ENCODE measurements at places on chromosomes 2 and 18.

- DNase-seq = no peak
These were observed 3.4 kb upstream of the STAMBP start for GRCh38 chr2:73825408-73825807.

GRCh38 chr18:63523660-63524059, 18.5 kb upstream of the SERPINB12 start:
- no peak for DNase-seq

DNA sequence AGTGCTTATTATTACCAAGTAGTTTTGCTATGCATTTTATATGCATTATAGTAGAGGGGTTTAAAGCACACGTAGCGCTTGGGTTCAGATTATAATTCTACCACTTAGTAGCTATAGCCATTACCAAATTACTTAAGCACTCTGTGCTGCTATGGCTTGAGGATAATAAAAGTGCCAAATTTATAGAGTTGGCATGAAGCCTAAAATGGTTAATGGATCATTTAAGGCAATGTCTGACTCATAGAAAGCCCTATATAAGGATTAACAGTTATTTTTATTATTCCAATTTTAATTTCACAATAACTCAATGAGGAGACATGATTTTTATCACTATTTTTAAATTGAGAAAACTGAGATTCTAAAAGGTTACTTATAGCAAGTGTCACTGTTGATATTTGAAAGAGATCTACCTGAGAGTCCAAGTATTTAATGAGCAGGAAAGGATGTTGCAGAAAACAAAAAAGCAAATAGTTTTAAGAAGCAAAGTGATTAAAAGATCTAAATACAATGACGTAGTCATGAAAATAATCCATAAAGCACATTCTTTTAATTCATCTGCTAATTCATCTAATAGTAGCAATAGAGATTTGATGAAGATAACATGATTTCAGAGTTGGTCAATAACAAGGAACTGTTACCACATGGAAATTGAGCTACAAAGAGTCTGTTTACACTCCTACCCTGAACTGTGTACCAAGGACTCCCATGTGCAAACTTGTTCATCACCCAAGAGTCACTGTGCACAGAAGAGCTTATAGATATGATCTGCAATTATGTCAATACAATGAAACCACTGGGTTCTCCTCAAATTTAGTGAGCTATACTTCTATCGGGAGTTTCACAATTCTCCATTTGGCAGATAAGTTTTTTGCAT, 78.8 kb upstream of the DTNA start:
- no peak for DNase-seq

DNA sequence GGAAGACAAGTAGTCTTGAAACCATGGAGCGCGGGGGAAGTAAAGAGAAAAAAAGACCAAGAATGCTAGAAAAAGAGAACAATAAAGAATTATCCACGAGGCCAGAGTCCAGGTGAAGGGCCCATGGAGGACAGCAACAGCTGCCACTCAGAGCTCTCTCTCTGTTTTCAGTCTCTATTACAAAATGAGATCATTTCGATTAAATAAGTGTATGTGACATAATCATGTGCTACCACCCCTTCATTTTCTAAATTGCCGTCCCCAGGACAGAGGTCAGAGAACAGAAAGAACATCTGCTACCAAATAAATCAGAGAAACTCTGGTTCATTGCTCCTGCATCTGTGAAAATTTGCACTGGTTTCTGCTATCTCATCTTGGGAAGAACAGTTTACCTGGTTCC, 838.7 kb downstream of the RNF144A start:
- DNase-seq = no peak

- no peak for DNase-seq
These were observed 7.5 kb upstream of the KCNG2 start for GRCh38 chr18:79789901-79790890.

- no peak for DNase-seq
These were observed 50.6 kb upstream of the STAT1 start for GRCh38 chr2:191064590-191064989.

- DNase-seq = no peak
These were observed 364.0 kb downstream of the METTL4 start for GRCh38 chr18:2207294-2207693.

- DNase-seq = no peak
These were observed 1.9 kb downstream of the OTX1 start for GRCh38 chr2:63052411-63053080.

- peak; percentile 17 for DNase-seq
These were observed 227.6 kb upstream of the ETAA1 start for GRCh38 chr2:67169417-67170140.

- DNase-seq = no peak
These were observed 109.9 kb downstream of the GAREM1 start for GRCh38 chr18:32360682-32361345.

DNA sequence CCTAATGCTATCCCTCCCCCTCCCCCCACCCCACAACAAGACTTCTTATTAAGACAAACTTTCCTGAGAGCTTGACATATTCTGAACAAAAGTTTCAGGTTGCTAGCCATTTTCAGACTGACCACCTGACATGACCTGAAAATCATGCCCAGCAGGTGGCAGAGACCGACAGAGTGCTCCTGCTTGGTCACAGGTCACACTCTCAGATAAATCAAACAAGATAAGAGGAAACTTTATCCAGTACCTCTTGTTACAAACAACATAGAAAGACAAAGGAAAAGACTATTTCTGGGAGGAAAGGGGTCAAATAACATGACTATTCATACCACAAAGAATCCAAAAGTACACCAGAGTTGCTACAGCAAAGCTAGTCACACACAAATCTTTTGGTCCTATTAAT, 107.4 kb downstream of the TMEM200C start:
- DNase-seq = no peak

- DNase-seq = peak; percentile 72
These were observed 27.2 kb downstream of the CLUL1 start for GRCh38 chr18:623761-624620.

GRCh38 chr18:24398540-24398939, 916 bp upstream of the OSBPL1A start:
- DNase-seq = peak; percentile 52

GRCh38 chr2:56666777-56667176, 483.0 kb downstream of the CCDC85A start:
- no peak for DNase-seq

DNA sequence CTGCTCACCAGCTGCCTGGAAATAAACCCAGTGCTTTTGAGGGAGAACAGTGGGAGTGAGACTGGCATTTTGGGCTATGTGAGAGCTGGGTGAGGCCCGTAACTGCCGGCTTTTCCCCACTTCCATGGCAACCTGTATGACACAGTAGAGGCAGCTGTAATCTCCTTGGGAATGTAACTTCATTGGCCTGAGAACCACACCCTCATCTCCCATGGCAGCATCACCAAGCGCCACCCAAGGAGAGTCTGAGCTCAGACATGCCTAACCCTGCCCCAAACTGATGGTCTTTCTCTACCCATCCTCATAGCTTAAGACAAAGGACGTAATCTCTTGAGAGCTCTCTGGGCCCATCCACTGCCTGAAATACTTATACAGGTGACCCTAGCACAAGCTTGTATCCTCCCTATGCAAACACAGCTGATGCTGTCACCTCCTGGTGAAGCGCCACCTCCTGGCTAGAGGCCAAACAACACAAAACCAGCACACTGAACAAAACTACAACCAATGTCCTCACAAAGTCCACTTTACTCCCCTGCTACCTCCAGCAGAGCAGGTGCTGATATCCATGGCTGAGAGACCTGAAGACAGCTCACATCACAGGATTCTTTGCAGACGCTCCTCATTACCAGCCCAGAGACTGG, 763.4 kb upstream of the NRXN1 start:
- DNase-seq = no peak

GRCh38 chr2:115542331-115542730, 1099.9 kb downstream of the DPP10 start:
- DNase-seq = no peak

DNA sequence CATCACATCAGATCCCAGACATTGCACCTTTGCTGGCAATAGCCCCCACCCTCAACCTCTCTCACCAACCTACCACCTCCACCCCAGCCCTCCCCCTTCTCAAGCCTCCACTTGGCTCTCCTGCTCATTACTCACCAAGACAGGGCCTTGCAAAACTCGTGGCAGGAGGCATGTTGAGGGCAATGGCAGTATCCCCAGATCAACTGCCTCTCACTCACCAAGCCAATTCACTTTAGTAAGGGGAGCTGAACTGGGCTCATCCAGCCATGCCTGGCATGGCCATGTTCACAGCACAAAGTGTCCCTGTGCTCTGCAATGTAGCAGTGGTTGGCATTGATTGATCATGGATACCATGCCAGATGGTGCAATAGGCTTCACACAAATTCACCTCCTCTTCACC, 46.3 kb upstream of the TEX51 start:
- DNase-seq = no peak

GRCh38 chr2:38290332-38290731, 86.7 kb downstream of the ATL2 start:
- DNase-seq = no peak

- no peak for DNase-seq
These were observed 19.1 kb downstream of the KLHL23 start for GRCh38 chr2:169752752-169753151.

DNA sequence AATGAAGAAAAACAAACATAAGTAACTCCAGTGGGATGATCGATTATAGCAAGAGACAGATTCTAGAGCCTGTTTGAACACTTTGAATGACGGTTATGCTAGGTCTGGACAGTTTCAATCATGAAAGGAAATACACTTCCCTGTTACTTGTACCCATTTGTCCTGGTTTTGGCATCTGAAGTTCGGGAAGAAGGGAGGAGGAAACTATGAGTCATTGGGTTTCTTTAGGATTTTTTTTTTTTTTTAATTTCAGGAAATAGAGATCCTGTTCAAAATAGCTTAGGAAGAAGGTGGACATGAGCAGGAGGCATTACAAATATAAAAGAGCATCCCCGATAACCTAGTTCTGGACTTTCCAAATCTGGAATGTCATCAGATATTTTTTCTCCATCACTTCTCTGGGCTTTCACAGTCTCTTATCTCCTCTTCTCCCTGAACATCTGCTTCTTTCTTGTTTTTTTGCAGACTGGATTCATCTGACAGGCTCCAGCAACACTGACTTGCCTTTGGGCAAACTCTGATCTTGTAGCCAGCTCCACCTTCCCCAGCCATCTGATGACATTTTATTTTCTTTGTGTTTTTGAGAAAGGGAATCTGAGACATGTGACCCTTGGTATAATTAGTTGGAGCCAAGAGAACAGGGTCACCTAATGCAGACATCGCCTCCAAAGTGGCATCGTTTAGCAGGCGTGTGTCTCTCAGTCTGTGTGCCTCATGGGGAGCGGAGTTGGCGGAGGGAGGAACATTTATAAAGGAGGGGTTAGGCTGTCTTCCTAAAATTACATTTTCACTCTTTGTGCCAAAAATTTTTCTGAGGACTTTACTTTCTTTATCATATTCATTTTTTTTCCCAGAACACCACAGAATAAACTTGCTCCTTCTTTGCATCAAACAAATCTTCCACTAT, 195.3 kb upstream of the EPHA4 start:
- peak; percentile 9 for DNase-seq

DNA sequence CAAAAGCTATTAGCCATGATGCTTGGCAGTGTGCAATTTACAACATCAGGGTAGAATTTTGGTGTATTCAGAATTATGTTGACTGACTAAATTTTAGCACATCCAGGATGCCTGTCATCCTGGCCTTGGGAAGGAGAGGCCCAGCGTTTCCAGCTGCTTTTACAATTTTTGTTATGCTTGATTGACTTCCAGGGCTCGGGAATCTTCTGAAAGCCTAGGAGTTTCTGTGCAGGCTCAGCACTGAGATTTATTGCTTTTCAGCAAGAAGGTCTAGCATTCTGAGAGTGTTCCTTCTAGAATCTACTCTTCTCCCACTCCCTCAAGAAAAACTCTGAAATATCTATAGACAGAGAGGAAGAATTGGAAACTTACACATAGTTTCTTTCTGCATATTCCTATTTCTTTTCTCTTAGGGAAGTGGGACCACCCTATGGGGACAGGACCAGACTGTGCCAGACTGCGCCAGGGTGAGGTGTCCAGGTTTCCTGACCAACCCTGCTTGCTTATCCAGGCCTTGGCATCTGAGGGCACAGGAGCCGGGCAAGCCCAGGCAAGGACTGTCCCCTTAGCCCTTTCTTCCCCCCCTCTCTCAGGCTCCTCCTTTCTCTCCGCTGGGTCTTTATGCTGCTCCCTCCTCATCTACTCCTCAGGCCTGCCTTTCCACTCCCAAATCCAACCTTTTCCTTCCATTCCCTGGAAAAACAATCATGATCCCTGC, 26.9 kb downstream of the MAIP1 start:
- DNase-seq = no peak

DNA sequence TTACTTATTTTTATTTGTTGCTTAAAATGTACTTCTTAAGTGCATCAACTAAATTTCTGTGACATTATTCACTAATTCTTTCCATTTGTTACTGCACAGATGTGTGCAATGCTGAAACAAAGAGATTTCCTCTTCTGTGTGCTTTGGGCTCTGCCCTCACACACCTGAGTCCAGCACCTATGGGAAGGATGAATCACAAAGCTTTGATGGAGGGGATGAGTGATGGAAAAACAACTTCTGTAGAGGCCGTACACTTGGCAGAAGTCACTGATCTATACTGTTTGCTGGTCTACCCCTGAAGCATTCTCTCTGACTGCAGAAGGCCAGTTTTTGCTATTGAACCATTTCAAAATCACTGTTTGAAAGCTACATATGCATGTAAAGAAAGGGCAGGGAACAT, 178.4 kb downstream of the ZEB2 start:
- no peak for DNase-seq

GRCh38 chr2:153912798-153913396, 41.2 kb downstream of the GALNT13 start:
- DNase-seq = no peak

- no peak for DNase-seq
These were observed 113.2 kb downstream of the TSN start for GRCh38 chr2:121868652-121869051.

DNA sequence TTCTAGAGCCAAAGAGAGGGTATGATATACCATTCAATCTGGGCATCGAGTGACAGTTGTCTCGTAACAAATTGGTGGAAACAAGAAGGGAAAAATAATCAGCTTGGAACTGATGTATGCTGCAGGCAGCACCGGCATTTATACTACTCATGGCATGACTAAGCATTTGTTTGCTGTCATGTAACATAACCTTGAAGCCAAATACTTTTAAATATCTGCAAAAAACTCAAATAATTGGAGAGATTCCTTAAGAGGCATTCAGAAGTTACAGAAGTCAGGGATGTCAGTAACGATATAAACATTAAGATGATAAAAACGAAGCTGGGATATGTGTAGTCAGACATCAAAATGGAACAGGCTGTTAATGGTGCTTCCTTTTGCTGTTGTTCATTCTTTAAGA, 157.3 kb upstream of the MMADHC start:
- peak; percentile 53 for DNase-seq

- no peak for DNase-seq
These were observed 154.5 kb upstream of the CCDC68 start for GRCh38 chr18:55113800-55114199.

DNA sequence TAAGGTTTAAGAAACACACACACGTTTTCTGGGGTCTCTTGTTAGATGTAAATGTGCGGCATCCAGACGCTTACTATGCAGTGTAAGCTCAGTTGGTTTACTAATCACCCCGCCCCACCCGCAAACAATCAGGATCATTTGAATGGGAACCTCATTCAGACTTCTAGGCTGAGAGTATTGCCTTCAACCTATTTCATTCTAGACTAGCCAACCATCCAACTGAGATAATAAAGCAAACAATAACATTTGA, 1.3 kb upstream of the FIGN start:
- DNase-seq = no peak

- no peak for DNase-seq
These were observed 141.8 kb upstream of the BCL2L11 start for GRCh38 chr2:110978756-110979470.
